Activated CD4-positive, CD25-positive, alpha-beta regulatory T cell treated with anti-CD3 and anti-CD28 coated beads, Interleukin-2, amount 50 U/mL, for 72 hours (primary cell): ENCODE measurements at places on chromosomes 16 and 17.

GRCh38 chr16:21283521-21284289 lies 5.6 kb upstream of the CRYM start:
- no peak for DNase-seq

DNA sequence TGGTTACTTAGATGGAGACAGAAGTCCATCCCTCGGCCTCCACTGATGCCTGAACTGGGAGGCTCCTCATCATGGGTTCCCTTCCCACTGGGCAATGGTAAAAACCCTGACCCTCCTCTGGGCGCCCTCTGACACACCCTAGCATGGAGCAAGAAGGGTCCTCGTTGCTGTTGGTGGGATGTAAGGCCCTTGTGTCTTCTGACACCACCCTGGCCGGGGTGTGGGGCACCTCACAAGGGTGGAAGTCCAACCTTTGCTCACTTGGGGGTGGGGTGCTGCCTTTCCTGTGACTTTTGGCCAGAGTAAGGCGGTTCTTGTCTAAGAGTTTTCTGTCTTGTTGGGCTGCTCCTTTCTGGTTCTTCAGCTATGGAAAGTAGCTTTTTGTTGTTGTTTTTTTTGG lies 28.7 kb downstream of the MPRIP start:
- DNase-seq = no peak

- no peak for DNase-seq
These were observed 32.4 kb downstream of the IL21R start for GRCh38 chr16:27434141-27435051.

DNA sequence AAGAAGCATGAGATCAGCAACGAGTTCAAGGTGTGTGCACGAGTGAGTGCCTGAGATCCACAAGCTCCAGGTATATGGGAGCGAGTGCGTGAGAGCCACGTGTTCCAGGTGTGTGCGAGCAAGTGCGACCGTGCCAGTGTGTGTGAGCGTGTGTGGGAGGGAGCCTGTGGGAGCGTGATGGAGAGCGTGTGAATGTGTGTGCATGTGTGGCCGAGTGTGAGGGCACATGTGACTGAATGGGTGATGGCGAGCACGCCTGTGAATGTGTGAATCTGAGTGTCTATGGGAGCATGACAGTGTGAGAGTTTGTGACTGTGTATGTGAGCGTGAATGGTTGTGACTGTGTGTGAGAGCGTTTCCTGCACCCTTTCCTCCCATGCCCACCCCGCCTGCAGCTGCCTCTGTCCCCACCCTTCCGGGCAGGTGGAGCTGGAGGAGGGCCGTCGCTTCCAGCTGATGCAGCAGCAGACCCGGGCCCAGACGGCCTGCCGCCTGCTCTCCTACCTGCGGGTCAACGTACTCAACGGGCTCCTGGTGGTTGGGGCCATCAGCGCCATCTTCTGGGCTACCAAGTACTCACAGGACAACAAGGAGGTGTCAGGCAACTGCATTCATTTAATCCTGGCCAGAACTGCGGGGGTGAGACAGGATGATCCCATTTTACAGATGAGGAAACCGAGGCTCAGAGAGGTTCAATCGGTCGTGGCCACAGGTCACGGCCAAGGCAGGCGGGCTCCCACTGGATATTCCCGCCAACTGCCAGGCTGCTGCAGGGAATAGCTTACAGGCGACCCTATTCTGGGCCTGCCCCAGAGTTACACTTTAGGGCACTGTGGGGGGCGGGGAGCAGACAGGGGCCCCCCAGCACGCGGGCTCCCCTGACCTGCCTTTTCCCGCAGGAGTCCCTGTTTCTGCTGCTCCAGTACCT lies 3.7 kb downstream of the TMC8 start:
- peak; percentile 71 for DNase-seq

- DNase-seq = no peak
These were observed 197.1 kb upstream of the RPL38 start for GRCh38 chr17:74006371-74006770.

- no peak for DNase-seq
These were observed 11.0 kb upstream of the ABAT start for GRCh38 chr16:8663192-8664089.

DNA sequence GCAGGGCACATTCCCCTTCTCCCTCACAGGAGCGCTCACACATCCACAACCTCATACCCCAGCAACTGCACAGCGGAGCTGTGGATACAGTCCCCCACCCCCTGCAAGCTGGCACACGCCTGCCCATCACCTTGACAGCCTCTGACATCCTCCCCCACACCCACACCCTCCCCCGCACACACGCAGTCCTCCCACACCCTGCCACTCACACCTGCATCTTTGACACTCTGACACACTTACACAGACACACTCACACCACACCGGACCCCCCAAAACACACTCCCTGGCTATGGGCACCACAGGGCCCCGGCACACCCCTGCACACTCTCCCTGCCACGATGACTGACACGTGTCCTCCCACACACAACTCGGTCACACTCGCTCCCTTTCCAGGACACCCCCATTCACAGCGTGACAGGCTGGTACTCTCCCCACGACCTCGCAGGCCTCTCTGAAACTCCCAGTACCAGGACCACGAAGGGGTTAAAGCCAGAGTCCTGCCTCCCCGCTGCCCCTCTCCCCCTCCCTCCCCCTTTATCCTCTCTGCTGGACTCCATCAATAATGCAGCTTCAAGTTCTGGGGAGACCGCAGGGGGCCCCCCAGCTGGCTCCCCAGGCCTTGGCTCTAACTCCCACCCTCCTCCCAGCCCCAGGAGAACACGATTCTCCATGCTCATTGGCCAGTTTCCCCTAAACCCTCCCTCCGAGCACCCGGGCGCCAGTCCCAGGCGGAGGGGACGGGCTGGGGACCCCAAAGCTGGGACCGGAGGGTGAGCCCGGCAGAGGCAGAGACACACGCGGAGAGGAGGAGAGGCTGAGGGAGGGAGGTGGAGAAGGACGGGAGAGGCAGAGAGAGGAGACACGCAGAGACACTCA lies at the start of gene PPP1R1B:
Gene PPP1R1B (plus strand): TSS at position 782 of the 876 bp plus-strand sequence. CDS start 441 bp downstream, outside the sequence.
- DNase-seq = no peak

DNA sequence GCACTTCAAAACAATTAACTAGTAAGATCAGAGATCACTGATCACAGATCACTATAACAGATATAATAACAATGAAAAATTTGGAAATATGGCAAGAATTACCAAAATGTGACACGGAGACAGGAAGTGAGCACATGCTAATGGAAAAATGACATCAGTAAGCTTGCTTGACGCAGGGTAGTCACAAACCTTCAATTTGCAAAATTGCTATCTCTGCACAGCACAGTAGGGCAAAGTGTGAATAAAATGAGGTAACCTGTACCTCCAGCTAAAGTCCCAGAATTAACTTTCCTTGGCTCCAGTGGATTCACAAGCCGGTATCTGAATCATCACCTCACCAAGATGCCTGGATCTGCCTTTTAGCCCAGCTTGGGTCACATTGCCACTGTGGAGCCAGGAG lies 4.2 kb upstream of the MMP2 start:
- no peak for DNase-seq

DNA sequence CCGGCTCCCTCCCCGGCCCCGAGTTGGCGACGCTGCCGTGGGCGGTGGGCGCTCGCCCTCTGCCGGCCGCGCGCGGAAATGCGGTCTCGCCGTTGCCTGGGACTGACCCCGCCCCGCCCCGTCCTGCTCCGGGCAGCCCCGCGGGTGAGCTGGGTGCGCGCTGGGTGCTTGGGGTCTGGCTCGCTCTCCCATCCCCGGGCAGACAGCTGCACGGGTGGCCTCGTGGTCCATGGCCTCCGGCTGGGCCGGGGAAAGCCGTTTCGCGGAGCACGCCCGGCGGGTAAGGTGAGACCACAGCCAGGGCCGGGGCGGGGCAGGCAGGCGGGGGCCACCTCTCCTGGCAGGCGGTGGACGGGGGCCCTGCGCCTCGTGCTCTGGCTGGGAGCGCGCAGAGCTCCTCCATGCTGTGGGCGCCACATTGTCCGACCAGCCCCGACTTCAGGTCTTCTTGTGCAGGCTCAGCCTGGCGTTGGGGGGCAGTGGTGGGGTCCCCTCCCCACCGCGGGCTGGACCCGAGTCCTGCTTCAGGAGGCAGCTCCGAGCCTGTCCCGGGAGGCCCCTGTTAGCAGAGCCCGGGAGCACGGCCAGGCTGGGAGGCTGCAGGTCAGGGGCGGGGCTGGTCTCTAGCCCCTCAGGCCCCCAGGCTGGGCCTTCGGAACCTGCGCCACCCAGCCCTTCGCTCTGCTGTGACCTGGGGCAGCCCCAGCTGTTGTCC lies 7.0 kb upstream of the C1QTNF8 start:
- DNase-seq = peak; percentile 85

- peak; percentile 75 for DNase-seq
These were observed at the start of gene TRPV3 for GRCh38 chr17:3557768-3558583. TSS of gene TRPV3 (minus strand) at chr17:3557812. CDS start at chr17:3554850, 2,962 bp downstream.

DNA sequence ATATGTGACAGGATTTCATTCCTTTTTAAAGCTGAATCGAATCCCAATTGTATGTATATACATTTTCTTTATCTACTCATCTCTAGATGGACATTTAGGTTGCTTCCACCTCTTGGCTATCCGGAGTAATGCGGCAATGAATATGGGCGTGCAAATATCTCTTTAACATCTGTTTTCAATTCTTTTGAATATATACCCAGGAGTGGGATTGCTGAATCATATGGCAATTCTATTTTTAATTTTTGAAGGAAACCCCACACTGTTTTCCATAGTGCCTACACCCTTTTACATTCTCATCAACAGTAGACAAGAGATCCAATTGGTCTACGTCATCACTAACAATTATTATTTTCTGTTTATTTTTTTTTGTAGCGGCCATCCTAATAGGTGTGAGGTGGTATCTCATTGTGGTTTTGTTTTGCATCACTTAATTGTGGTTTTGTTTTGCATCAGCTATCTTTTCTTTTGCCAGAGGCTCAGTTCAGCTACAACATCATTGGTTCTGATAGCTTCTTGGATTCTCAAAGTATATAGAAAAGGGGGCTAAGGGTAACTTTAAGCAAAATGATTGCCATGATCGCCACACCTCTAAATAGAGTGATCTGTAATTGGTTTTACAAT lies 25.6 kb upstream of the MAP2K6 start:
- DNase-seq = no peak

- no peak for DNase-seq
These were observed 30.0 kb downstream of the EEF2K start for GRCh38 chr16:22235839-22236745.

- no peak for DNase-seq
These were observed 634.8 kb downstream of the KCNJ2 start for GRCh38 chr17:70804161-70804560.
